GM06990 (cell line): ENCODE measurements at places on chromosomes 11 and 22.

GRCh38 chr22:49305966-49306631, 521.6 kb downstream of the BRD1 start:
- no peak for DNase-seq

- DNase-seq: no peak
These were observed 63.6 kb downstream of the NFAM1 start for GRCh38 chr22:42368379-42369249.

DNA sequence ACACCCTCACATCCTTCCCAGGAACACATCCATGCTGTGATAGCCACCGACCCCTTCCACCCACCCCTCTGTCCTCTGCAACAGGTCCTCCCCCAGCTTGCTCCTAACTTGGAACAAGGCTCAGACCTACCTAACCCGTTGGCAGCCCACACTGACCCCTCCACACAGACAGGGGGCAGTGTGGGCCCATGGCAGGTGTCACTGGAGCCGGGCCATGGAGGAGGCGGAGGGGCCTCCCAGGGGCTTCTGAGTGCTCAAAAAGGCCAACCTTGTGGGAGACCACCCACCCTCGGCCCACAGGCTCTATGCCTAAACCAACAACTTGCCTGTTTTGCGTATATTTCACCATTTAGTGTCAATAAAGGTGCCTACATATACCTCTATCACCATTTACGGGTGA, 57.0 kb downstream of the CERK start:
- DNase-seq: no peak

DNA sequence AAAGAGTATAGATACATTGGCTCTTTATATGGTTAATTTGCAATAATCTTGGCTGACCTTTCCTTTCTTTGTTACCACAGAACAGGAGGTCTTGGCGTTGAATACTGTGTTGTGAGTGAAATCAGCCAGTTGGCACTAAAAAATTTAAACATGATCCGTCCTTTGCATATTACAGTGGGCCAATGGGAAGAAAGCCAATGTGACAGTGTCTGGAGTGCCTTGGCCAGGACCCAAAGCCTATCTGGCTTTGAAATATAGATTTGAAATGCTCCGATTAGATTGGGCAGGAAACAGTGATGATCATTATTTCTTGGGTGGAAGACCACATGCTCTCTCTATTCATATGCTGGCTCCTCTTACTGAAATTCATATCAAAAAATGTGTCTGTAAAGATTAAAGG, 339.6 kb upstream of the ANO3 start:
- DNase-seq: no peak

- no peak for DNase-seq
These were observed 135.4 kb downstream of the METTL15 start for GRCh38 chr11:28243581-28243980.

GRCh38 chr11:69954756-69955155, 123.4 kb upstream of the ANO1 start:
- no peak for DNase-seq

DNA sequence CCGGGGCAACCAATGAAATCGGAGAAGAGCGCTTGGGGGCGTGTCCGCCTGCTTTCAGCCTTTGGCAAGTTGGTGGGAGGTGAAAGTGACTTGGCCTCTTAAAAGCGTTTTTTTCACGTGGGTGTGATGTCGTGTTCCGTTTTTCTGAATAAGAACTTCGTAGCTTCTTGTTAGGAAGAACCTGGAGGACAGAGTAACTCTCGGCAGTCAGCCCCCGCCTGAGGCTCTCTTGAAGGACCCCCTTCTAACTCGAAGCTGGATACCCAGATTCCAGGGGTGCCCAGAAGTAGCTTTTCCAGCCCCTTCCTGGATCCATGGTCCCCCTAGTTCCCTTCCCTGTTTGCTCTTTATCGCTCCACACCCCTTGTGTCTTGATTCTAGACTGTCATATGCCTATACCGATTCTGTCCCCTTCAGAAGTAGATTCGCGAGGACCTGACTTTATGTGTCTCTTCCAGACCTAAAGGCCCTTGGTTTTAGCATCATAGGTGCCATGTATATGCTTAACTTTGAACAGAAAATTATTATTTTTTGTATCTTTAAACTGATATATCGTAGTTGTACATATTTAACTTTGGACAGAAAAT, 915 bp upstream of the OSBP start:
- no peak for DNase-seq

DNA sequence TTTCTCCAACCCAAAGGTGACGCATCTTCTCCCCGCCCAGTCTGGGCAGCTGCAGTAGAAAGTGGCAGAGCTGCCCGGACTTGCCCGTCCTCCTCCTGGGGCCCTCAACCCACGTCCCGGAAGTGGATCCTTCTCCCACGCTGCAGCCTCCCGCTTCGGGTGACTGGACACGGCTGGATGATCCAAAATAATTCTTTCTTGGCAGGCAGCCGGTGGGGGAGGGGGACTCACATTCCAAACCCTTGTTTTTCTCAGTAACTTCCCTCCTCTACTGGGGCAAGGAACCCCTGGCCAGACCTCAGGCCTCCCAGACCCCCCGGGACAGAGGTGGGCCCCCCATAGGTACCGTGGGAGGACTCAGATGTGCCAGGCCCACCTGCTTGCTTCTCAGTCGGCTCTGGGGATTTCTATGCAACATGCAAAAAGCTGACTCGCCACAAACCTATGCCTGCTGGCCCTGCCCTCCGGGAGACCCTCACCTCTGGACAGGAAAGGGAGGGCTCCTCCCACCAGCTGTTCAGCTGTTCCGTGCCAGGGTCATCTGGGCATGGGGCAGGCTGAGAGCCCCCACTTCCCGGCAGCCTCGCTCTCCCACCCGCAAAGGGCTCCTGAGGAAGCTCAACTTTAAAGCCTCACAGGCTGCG, 1.4 kb downstream of the PLXNB2 start:
- DNase-seq: peak; percentile 62

DNA sequence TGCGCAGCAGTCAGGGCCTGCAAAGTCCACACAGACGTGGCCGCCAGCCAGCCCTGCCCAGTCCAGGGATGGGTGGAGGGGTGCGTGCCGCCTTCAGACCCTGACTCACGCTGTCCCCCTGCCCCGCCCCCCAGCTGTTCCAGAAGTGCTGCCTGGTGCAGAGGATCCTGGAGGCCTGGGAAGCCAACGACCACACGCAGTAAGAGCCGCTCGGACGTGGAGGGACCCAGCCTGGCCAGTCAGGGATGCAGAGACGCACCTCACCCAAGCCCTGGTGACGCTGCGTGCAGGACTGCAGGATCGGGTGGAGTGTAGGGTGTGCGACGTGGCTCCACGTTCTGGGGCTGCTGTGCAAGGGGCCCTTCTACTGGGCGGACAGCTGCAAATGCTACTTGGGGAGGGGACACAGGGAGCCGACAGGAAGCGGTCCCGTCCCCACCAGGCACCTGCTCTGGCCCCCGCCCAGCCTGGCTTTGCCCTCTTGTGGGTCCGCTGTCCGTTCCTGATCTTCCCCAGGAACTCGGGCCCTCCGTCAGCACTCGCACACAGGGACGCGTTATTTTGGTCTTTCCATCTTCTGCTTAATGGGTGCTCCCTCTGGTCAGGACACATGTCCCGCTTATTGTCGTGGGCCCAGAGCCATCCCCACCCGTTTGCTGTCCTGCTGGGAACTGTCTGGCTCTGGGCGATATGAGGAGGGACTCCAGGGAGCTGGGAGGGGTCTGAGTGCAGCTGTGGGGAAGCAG, 42.5 kb downstream of the SBF1 start:
- DNase-seq: peak; percentile 8

- DNase-seq: no peak
These were observed 181.2 kb upstream of the API5 start for GRCh38 chr11:43130616-43131015.

DNA sequence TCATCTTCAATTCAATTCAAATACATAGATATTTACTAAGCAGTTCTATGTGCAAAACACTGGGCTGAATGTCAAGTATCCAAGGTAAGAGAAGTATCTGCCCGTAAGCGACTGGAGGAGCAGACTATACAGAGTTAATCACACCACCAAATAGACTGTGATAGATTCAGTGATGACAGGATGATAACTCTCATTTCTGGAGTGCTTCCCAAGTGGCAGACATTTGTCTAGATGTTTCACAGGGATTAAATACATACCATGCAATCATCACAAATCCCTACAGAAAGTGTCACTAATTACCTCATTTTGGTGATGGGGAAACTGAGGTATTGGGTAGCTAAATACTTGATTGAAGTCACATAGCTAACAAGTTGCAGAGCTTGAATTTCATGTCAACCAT, 508.7 kb upstream of the TENM4 start:
- no peak for DNase-seq

GRCh38 chr11:12675951-12676711, 1.9 kb downstream of the TEAD1 start:
- no peak for DNase-seq

DNA sequence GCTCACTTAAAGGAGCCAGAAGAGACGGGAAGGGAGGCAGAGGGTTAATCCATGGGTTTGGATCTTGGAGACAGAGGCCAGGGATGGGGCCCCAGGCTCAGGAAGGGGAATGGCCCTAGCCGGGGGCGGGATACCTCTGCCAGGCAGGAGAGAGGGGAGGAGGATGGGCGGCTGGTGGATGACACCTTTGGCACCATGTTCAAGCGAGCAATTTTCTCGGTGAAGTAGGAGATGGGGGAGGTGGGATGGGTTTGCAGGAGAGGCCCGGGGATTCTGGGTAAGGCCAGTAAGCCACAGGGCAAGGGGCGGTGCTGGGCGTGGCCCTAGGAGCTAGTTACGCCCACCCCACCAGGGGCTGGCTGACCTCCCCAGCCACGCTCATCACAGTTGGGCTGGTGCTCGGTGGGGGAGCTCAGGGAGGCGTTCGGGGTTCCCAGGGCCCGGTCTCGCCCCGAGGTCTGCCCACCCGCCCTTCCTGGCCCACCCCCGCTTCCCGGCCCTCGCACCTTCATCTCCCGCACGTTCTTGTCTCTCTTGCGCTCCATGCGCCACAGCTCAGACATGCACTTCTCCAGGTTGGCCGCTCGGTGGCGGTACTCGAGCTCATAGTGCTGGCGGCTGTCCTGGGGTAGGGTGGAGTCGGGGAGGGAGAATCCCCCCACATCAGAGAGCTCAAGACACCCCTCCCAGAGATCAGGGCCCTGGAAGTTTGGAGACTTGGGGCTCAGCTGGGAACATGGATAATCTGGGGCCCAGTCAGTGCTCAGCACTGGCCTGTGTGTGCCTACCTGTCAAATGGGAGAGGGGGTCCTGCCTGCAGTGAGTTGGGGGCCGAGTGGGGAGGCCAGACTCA, 12.7 kb downstream of the BAIAP2L2 start:
- no peak for DNase-seq

GRCh38 chr11:82754410-82754809, 20.7 kb upstream of the FAM181B start:
- DNase-seq: no peak

GRCh38 chr11:85475660-85476517, 151.3 kb downstream of the DLG2 start:
- DNase-seq: no peak

DNA sequence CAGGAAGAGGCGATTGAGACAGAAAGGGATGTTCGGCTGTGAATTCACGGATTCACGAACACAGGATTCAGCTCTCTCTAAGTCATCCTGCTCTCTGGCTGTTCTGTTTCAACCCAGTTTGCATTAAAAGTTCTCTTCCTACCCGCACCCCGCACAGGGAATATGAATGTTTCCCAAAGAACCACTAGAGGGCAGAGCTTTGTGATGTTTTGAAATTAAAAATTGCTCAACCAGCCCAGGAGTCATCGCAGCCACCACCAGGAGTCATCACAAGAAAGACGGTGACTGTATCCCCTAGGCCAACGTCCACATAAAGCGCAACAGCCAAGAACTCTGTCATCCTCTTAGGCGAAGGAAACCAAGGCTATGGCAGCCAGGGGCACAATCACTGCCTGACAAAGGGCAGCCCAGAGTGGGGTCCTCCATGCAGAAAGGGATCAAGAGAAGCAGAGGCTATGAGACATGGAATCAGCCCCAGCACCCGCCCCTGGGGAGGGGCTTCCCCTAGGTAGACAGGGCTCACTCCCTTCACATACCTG, 122.4 kb downstream of the WT1 start:
- no peak for DNase-seq

DNA sequence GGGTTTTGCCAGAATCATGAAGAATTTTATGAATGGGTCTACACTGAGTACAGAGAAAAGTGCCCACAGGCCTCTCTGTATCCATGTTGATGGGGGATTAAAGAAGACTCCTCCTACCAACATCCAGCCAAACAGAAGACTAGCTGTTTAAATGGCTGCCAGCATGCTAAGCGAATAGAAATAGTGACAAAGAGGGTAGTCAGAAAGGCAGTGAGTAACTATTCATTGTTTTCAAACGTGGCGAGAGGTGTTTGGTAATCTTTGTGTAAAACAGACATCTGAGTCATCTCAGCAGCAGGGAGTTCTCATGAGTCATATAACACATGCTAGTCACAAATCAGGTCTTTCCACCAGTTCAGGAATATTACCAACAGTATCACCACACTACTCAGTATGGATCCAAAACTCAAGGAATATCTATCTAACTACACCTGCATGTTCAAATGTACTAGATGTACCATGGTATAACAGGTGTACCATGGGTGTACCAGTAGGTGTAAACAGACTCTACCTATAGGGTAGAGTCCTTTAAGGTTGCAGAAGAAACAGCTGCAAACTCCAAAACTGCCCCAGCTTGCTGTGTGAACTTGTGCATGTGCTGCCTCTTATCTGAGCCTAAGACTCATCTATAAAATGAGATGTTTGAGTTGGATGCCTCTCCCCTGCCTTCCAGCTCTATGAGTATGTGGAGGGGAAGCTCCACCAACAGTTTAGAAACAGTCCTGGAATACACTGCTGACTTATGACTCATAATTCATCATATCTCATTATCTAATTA, 82.0 kb downstream of the SLC1A2 start:
- no peak for DNase-seq

DNA sequence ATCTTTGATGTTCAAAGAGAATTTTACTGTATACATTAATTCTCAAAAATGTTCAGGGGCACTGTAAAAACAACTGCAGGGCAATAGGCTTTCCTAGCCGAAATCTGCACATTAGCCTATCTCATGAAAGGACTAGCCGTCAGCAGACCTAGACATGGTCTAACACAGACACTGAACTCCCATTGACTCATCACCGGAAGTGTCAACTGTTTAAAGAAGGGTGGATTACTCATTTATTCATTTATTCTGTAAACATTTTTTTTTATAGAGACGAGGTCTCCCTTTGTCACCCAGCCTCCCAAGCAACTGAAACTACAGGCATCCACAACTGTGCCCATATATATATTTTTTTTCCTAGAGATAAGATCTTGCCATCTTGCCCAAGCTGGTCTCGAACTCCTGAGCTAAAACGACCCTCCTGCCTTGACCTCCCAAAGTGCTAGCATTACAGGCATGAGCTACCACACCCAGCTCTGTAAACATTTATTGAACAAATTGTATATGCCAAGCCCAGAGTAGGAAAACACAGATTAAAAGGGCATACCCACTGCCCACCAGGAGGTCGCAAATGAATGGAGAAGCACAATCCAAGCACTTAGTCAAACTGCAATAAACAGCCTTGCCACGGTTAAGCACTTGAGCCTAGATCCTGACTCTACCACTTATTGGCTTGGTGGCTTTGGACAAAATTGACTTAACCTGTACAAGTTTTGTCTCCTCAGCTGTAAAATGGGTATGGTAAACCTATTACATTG, 26.6 kb downstream of the RAB30 start:
- no peak for DNase-seq

- no peak for DNase-seq
These were observed 24.2 kb downstream of the GTPBP1 start for GRCh38 chr22:38729946-38730345.

- DNase-seq: no peak
These were observed 102.1 kb downstream of the RASSF10 start for GRCh38 chr11:13110929-13111812.
